ENCODE measurements at places on chromosomes 5 and 9.
A peak's percentile ranks its signal among the peaks of the same experiment; 100 is the strongest.

GRCh38 chr9:134224127-134224526 is 59.8 kb upstream of the RNU6ATAC start:
- no peak for DNase-seq

- DNase-seq: no peak
Measured at GRCh38 chr5:158499892-158500418, 599.8 kb downstream of the EBF1 start.

- DNase-seq: peak; percentile 32
Measured at GRCh38 chr5:1793301-1793740, 6.3 kb downstream of the MRPL36 start.

DNA sequence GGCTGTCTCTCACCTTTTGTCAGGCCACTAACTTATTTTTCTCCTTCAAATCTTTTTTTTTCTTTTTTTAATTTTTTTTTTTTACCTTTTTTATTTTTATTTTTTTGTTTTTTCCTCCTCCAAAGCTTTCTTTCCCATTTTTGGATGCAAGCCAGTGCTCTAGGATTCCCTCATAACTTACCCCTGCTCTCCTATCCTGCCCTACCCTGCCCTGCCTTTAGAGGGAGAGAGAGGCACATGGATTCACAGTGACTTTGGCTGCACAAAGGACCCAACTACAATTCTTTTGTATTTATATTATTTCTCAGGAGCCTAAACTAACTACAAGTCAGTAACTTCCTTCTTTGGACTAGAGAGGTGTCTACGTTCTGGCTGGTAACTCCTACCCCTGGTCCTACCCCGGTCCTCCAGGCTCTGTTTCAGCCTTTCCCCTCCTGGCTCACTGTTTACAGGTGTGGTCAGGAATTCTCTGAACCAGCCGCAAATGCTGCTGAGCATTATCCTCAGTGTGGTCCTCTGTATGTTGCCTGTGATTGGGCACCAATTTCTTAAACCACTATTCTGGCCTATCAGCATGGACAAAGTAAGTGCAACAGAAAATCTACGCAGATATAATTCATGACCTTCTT is 8.4 kb upstream of the RUSC2 start:
- DNase-seq: no peak

GRCh38 chr5:178477802-178478201 is 112.4 kb downstream of the COL23A1 start:
- DNase-seq: no peak

- DNase-seq: no peak
Measured at GRCh38 chr9:113876993-113877368, 872 bp downstream of the ZNF618 start.

GRCh38 chr5:56466136-56466816 is 233.1 kb upstream of the ANKRD55 start:
- no peak for DNase-seq

Measured in activated CD4-positive, alpha-beta T cell treated with anti-CD3 and anti-CD28 coated beads, Interleukin-2, amount 50 U/mL, for 24 hours (primary cell).